Psoas muscle (tissue), 8 donors: ENCODE measurements at places on chromosomes 12 and 14. TPM values are rescaled to one million over a fixed set of nuclear protein-coding genes. Genes with fewer than 3 reads are reported as not detected.

PPP1R36 gene
- not detected for total RNA-seq

KTN1 gene
- total RNA-seq = 279 TPM

CLEC1B gene
- total RNA-seq = not detected

ADAMTS20 gene
- total RNA-seq = not detected

NOC4L gene
- total RNA-seq = 25.7 TPM

CEBPE gene
- total RNA-seq = 0.17 TPM

GLIPR1L1 gene
- not detected for total RNA-seq

CELA1 gene
- not detected for total RNA-seq

MGP gene
- 60.2 TPM for total RNA-seq

KCNC2 gene
- 1.2 TPM for total RNA-seq

TAS2R9 gene
- not detected for total RNA-seq

ASPG gene
- 0.84 TPM for total RNA-seq

ESR2 gene
- total RNA-seq = 1.5 TPM

CLBA1 gene
- 2.2 TPM for total RNA-seq

SAMD4A gene
- total RNA-seq = 74.2 TPM

KLRG1 gene
- total RNA-seq = 1.4 TPM

DPY19L2 gene
- total RNA-seq = 0.32 TPM

SART3 gene
- 25.6 TPM for total RNA-seq

OAS2 gene
- total RNA-seq = 5.1 TPM

PRIMA1 gene
- total RNA-seq = 0.77 TPM
